Right renal pelvis (tissue), 4 donors: ENCODE measurements at places on chromosomes 4 and X. TPM values are rescaled to one million over a fixed set of nuclear protein-coding genes. Genes with fewer than 3 reads are reported as not detected.
A peak's percentile ranks its signal among the peaks of the same experiment; 100 is the strongest.

GRCh38 chr4:38315286-38315685 is 348.7 kb upstream of the KLF3 start:
- no peak for DNase-seq

GRCh38 chrX:69107231-69107739 is 58.0 kb downstream of the PJA1 start:
- peak; percentile 69 for DNase-seq

DNA sequence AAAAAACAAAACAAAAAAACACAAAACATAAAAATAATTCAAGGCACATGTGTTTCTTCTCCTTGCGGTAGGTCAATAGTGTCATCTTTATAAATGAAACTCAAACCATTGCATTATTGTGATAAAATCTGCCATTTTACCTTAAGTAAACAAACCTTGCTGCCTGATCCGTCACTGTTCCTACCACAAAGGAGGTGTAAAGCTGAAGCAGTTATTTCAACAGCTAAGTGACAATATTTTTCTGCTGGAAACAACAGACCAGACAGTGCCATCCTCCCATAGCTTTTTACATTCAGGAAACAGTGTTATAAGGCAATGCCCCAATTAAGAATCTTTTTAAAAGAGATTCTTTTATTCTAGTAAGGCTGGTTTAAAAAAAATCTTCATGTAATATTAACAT is 242.7 kb downstream of the PPP1R2C start:
- DNase-seq, result no peak

MECP2 gene
- 36.9 TPM for polyA plus RNA-seq

GRCh38 chr4:88803600-88804096 is 106.0 kb upstream of the NAP1L5 start:
- DNase-seq, result no peak

HPGD gene
- polyA plus RNA-seq, result 58.1 TPM

DNA sequence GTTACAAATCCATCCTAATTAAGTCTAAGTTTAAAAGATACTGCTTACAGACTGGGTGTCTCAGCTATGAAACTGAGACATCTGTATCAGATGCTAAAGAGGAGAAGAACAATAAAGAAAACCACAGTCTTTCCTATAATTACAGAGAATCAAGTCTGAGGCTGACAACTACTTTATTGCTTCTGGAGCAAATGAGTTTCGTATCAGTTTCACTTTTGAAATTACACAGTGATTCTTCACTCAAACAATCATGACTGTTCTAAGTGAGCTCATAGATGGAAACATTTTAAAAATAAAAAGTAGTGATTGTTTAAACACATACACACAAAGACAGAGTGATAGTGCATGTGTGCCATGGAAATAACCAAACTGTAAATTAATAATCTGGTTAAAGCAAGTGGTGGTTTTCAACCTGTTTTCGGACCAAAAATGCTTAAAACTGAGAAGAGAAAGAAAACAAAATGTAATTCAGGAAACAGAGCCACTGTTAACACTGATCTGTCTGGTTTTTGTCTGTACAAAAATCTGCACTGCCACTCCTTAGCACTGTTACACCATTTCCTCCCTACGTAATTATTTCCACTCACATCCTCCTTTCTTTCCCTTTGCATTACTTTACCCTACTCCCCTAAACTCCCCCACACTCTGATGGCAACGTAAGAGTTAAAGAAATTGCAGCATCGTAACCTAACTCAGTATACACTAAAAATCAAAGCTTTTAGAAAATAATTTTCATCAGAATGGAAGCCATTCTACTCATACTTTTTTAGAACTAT is 12.5 kb downstream of the RFC1 start:
- no peak for DNase-seq

DNA sequence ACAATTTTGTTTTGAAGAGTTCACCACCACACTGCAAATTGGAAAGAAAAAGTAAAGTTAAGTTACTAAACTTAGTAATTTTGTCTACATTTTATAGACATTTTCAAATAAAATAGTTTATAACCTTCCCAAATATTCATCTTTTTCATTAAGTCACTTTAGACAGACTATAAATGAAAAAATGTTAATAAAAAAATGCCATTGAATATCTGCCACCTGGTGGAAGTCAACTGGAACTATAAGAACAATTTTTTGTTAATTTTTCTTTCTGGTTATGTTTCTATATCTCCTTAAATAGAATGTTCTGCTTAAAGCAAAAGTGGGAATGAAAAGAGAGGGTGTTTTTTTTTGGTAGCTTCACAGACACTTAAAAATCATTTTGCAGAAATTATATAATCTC is 534.4 kb upstream of the PCDH10 start:
- DNase-seq, result no peak

- DNase-seq, result no peak
Observed at GRCh38 chrX:41245641-41246040, 88.3 kb upstream of the DDX3X start.

DNA sequence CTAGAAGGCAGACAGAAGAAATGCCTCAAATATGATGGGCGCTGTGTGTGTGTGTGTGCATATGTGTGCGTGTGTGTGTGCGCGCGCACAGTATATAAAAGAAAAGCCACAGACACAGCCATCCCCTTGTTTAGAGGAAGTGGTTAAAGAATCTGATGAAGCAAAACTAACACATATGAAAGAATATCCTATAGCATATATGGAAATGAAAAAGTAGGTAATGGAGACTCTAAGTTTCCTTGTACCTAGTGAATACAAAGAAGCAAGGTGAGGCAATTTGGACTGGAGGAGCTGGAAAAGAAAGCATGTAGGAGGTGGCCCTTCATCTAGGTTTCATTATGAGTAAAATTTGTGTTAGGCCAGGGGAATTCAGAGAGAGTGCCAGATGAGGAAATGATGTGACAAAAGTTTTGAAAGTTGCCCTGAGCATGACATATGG is 58.6 kb upstream of the MCF2 start:
- DNase-seq, result no peak

DNA sequence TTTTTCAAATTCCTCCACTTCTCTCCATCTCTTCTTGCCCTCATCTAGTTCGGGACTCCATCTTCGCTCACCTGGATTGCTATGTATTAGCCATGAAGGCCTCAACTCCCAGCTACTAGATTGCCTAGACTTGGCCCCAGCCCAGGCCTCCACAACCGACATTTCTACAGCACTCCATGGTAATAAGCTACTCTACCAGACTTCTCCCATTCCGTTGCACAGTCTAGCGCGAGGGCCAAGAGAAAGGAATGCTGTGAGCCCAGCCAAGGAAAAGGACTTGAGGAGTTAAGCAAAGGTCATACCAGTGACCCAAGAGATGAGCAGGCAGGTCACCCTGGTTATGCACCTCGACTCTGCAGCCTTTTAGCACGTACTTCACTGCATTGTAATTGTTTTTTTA is 75.6 kb downstream of the SOWAHB start:
- no peak for DNase-seq

- no peak for DNase-seq
Observed at GRCh38 chr4:184395971-184396391, 78.4 kb downstream of the IRF2 start.

CWH43 gene
- polyA plus RNA-seq, result 6.3 TPM

GRCh38 chrX:40132751-40133150 is 35.0 kb upstream of the BCOR start:
- DNase-seq, result no peak
